ENCODE measurements at places on chromosomes 2 and 18.

DNA sequence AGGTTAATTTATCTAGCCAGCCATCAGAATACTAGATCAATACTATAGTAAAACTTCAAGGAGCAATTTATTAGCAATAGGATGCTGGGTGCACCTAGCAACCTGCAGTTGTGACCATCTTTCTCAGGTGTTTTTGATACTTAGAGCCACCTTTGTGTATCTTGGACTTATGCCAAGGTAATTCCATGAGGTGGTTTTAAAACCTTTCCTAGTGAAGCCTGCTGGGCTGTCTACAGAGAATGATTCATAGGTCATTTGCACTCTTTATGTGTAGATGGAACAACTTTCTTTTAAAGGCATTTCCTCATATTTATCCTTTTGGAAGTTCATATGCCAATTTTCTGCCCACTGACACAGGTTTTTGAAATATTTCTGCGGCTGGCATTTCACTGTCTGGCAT, 1030.1 kb upstream of the POU3F3 start:
- no peak for DNase-seq

- DNase-seq, result no peak
Observed at GRCh38 chr2:42195559-42195958, 26.4 kb downstream of the EML4 start.

GRCh38 chr2:161625996-161626395, 1.8 kb downstream of the SLC4A10 start:
- no peak for DNase-seq

GRCh38 chr2:113124181-113124961, 3.0 kb upstream of the IL1RN start:
- no peak for DNase-seq

DNA sequence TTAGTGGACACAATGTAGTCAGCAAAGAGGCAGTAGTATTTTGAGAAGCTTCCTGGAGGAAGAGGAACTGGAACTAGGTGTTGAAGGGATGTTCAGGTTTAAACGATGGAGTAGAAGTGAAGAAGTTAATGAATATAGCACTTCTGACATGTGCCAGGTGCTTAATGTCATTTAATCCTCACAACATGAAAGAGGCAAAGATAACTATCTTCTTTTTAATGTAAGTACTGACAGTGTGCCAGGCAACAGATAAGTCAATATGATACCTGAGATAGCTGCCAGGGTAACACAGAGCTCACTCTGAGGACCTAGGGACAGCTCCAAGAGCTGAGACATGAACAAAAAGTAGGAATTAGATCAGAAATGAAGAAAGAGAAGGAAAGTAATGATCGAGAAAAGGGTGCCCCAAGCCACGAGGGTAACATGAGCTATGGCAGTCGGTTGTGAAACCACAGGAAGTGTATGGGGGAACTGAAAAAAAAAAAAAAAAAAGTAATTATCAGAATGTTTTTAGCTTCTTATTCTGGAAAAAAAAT, 140.7 kb downstream of the RNF144A start:
- DNase-seq, result no peak

DNA sequence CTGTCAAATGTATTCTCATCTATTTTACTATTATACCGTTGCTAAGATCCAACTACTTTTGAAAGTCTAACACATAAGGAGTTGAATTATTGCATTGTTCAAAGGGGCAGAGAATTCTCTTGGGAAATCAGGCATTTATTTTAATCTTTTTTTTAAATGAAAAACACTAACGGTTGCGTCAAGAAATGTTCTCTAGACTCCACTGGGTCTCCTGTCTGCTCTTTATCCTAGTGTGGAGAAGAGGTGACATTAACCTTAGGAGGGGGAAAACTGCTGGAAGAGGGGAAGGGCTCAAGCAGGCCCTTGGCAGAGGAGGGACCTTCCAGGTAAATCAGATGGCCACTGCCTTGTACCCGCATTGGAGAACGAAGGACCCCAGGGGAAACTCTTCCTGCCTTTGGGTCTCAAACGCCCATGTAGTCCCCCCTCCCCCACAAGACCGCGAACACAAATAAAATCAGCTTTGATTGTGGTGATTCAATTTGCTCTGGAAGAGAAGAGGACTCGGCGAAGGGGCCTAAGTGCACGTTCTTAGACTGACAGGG, 1.1 kb upstream of the APCDD1 start:
- no peak for DNase-seq

DNA sequence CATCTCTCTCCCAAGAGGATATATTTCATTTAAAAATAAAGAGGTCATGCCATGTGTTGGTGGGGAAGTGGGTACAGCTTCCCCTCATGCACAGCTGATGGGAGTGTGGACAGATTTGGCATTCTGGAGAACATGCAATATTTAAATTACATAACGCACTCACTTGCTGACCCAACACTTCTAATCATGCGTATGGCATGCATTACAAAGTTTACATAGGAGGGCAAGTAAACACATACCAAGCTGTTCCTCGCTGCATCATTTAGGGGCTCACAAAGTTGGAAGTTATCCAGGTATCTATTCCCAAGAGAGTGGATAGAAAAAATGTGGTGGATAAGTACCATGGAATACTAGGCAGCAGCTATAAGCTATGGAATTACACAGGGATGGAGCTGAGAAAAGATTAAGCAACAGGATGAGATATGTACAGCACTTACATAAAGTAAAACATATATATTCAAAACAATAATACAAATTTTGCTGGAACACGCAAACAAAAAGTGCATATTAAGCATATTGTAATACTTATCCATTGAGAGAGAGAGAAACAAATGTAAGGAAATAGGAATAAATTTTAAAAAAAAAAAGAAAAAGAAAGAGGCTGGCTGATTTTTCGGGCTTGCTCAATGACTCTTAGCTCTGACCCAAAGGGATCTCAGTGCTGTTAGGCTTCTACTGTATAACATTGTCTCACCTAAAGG, 11.0 kb downstream of the CYP1B1 start:
- DNase-seq, result no peak

- no peak for DNase-seq
Observed at GRCh38 chr2:46269001-46269400, 28.2 kb upstream of the EPAS1 start.

GRCh38 chr18:7021994-7022840, 95.4 kb downstream of the LAMA1 start:
- peak; percentile 15 for DNase-seq

DNA sequence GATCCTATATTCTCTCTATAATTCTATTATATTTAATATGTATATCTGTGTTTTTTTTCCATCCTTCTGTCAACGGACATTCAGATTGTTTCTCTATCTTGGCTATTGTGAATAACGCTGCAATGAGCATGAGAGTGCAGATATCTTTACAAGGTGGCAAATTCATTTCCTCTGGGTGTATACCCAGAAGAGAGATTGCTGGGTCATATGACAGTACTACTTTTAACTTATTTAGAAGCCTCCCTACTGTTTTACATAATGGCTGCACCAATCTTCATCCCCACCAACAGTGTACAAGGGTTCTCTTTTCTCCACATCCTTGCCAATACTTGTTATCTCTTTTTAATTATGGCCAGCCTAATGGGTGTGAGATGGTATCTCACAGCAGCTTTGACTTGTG, 66.5 kb downstream of the TSPYL6 start:
- no peak for DNase-seq

DNA sequence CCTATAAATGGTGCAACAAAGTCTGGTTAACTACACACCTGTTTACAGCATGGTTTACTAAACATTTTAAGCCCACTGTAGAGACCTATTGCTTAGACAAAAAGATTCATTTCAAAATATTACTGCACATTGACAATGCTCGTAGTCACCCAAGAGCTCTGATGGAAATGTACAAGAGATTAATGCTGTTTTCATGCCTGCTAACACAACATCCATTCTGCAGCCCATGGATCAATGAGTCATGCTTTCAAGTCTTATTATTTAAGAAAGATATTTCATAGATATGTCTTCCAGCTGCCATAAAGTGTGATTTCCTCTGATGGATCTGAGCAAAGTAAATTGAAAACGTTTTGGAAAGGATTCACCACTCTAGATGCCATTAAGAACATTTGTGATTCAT, 781.1 kb downstream of the MBD2 start:
- no peak for DNase-seq

DNA sequence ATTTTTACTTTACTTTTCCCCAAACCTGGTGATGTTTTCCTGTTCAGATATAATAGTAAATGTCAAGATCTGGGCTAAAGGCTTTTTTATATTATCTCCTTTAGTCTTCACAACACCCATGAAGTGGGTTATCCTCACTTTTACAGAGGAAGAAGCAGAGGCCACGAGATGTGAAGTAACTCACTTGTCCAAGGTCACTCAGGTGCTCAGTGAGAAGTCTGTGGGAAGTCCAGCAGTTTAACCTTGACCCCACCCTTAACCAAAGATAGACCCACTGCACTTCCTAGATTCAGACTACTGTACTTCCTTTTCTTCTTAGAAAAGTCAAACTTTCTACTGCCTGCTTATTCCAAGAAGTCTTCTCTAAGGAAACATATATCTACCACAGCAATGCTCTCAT, 56.3 kb upstream of the STAT1 start:
- no peak for DNase-seq

- DNase-seq, result no peak
Observed at GRCh38 chr2:65604246-65604645, 171.8 kb upstream of the SPRED2 start.

DNA sequence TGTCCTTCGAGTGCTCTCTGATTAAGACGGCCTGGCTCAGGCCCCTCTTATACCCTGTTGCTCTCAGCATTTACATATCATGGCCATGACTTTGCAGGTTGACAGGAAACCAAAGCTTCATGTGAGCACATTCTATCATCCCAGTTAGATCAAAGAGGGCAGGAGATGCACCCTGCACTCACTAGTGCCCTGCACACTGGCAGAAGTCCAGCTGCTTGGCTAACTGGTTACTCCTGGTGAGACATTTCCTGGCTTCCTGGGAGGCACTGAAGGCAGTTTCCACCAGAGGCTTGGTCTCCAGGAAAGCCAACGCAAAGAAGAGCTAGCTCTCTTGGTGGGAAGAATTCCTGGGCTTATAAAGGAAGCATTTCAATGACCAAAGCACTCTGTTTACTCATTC, 66.3 kb downstream of the LIPG start:
- DNase-seq, result no peak

GRCh38 chr18:939166-939565, 34.5 kb downstream of the ADCYAP1 start:
- DNase-seq, result no peak

- no peak for DNase-seq
Observed at GRCh38 chr2:23777826-23778225, 149.1 kb downstream of the ATAD2B start.

- no peak for DNase-seq
Observed at GRCh38 chr2:23532391-23533337, 147.7 kb downstream of the KLHL29 start.

DNA sequence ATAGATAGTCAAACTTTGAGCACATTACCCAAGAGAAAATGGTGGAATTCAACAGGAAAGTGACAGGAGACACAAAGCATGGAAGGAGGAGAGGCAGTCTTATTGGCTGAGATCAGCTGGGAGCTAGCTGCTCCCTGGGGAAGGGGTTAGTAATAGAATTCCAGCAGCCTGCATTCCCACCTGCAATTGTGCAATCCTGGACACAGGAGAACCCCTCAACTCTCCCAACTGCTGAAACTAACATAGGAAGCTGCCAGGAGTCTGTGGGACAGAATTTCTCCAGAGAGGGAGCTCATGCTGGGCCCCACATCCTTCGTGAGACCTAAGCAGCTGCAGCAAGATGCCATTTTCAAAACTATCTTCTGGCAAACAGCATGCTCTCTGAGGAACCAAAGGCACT, 69.8 kb upstream of the ACVR1C start:
- DNase-seq, result no peak

- no peak for DNase-seq
Observed at GRCh38 chr2:169362894-169363559, 693 bp upstream of the LRP2 start.

GRCh38 chr2:162072181-162072702, 1.8 kb downstream of the DPP4 start:
- no peak for DNase-seq

DNA sequence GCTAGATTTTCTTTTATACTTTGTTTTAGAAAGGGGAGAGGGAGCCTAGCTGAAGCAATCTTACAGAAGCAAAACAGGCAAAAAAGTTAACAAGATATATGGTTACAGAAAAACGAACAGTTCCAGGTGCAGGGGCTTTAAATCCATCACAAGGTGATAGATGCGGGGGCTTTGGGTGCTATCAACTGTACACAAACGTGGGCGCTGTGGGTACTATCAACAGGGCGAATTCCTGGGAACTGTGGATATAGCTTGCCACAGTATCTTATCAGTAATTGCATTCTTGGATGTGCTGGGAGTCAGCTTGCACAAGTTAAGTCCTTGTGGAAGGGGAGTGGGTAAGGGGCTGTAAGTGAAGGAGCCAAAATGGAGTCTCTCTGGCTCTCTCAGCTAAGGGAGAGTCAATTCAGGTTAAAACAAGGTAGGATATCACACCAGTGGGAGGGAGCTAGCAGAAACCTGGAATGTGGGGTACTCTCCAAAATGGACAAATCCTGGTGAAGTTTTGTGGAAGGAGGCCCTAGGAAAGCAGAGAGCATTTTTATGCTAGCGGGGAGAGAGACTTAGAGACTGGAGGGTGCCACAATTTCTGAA, 325.8 kb upstream of the SPHKAP start:
- no peak for DNase-seq

- no peak for DNase-seq
Observed at GRCh38 chr2:30792521-30792920, 14.7 kb downstream of the CAPN13 start.

DNA sequence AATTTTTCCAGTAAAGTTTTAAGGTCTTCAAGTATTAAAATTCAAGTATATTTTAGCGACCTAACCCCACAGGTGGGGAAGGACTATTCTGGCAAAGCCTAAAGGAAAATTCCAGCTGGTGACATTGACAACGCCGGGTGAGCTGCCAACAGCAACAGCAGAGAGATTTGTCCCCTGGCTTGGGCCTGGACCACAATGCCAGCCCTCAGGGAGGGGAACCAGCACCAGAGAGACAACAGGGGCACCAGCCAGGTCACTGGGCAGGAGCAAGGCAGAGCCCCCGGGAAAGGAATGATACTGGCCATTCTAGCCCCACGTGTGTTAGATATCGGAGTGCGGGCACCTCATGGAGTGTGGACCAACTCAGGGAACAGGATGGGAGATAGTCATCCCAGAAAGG, 95.7 kb downstream of the ARMC9 start:
- DNase-seq, result no peak

- peak; percentile 59 for DNase-seq
Observed at GRCh38 chr2:28958689-28959088, 22.4 kb upstream of the TOGARAM2 start.

- DNase-seq, result no peak
Observed at GRCh38 chr2:42124011-42124785, 45.0 kb upstream of the EML4 start.

DNA sequence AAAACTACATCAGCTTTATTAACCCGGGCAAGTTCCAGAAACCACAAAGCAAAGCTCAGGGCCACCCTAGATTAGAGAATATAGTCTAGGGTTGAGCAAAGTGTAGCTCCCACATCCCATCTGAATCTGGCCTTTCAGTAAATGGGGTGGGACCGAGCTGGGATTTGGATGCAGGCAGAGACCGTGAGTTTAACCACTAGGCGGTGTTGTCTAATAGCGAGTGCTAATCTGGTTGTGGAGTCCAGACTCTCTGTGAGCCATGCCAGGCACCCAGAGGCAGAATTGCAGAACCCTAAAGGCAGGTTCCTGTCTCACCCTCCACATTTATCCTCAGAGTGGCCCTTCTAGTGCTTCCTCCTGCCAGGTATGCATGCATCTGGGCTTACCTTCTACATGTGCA, 435.9 kb downstream of the TSN start:
- peak; percentile 7 for DNase-seq

GRCh38 chr2:210456571-210456970, 20.0 kb downstream of the LANCL1 start:
- DNase-seq, result no peak

GRCh38 chr2:71925268-71926088, 222.2 kb downstream of the CYP26B1 start:
- DNase-seq, result no peak

All from Panc1 (cell line).